CD4-positive, alpha-beta T cell treated with Interleukin-21 for 1 hour (primary cell): ENCODE measurements at places on chromosomes 11 and 22.

GRCh38 chr22:27122574-27122973 is 465.2 kb downstream of the MIAT start:
- no peak for DNase-seq

- DNase-seq, result no peak
These were observed 170.6 kb downstream of the DYNC2H1 start for GRCh38 chr11:103279821-103280220.

GRCh38 chr11:62680825-62681240 is 2.0 kb upstream of the UBXN1 start:
- peak; percentile 65 for DNase-seq

- DNase-seq, result no peak
These were observed 77.4 kb downstream of the MS4A13 start for GRCh38 chr11:60592601-60593000.

- no peak for DNase-seq
These were observed 828.6 kb downstream of the TBC1D22A start for GRCh38 chr22:47591016-47591415.

DNA sequence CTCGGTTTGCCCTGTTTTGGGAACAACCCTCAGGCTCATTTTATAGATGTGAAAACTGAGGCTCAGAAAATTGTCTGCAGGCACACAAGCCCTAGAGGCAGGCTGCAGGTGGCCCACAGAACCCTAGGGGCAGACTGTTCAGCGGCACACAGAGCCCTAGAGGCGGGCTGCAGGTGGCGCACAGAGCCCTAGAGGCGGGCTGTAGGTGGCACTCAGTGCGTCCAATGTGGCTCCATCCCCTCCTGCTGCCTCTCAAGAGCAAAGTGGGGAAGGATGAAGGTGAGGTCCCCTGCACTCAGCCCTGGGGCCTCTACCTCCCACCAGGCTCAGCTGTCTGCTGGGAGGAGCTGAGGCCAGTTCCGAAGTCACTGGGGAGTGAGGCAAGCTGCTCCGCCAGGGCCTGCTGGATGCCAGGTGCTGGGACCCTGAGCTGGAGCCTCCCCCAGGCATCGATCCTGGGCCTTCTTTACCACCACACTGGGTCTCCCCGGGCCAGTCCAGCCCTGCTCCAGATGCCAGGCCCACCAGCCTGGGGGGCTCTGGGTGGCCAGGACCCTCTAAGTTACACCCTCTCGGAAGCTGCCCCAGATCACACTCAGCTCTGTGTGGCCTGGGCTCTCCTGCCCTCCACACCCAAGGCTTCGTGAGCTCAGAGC is 2.3 kb downstream of the ACY3 start:
- peak; percentile 57 for DNase-seq

DNA sequence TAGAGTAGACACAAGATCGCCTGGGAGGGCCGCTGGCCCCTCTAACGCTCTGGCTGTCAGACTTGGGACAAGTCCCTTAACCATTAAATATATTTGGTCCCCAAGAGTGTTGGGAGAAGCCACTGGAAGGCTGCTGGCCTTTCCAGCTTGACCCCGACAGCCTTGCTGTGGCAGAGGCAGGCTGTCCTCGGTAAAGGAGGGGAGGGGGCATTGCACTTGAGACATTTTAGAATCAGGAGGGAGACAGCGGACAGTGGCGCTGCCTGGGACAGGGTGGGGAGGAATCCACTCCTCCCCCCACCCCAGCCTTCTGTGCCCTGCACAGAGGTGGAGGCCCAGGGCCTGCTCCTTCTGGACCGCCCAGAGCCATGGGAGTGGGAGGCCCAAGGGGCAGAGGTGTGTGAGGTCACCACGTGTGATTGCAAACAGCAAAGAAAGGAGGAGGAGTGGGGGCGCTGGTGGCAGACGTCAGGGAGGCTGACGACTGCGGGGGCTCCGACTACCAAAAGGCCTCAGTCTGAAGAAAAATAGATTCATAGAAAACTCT is 28.9 kb downstream of the APOL1 start:
- no peak for DNase-seq
